ENCODE measurements at places on chromosomes 1 and 21.

DNA sequence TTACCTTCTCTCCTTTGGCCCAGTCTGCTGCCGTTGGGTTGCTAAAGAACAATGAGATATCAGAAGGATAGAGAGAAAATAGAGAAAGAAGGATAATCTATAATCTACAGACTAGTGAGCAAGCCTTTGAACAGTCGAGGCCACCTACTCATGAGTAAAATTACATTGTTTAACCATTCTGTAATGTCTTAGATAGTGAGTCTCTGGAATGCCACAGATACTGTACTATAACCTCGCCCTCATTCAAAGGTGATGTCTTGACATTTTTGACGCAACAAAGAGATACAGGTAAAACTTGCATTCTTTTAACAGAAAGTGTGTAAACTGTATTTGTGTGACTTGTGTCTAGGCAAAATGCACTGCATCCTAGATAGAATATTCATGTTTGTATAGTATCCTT is 77.9 kb downstream of the LAMC1 start:
- DNase-seq, result no peak

DNA sequence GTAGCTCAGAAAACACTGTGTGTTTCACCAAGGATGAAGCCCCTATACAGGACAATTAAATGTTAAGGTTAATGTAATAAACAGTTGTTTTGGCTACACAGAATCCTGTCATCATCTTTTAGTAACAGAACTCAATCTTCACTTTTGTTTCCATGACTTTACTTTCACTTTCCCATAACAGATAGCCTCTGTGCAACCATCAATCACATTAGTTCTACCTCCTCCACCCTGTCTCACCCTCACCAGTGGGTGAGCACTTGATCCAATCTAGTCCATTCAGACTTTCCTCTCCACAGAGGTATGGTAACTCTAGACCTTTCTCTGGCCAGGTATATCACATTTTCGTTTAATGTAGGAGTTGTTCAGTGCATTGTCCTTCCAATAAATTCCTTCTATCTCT is 1018.5 kb downstream of the ADGRL2 start:
- no peak for DNase-seq

GRCh38 chr1:209675565-209676154 is 448 bp downstream of the G0S2 start:
- no peak for DNase-seq

DNA sequence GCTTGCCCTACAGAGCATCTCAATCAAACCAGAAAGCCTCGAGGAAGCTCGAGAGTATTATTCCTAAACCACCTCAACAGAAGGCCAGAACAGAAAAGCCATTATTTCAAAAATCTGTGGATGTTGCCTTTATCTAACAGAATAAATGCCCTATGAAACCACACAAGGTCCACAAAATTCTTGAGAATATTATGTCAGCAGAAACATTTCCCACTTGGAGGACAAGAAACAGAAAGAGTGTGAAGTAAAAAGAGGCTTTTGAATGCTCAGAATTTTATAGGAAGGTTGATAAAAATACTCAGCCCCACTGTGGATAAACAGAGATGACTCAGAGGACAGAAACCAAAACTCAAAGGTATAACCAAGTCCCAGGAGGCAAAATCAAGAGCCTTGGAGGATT is 146.4 kb upstream of the LRRC7 start:
- no peak for DNase-seq

- DNase-seq, result no peak
Observed at GRCh38 chr1:116855191-116855619, 54.5 kb upstream of the PTGFRN start.

- DNase-seq, result no peak
Observed at GRCh38 chr1:208202333-208202995, 41.7 kb downstream of the PLXNA2 start.

GRCh38 chr1:201250326-201251011 is 32.8 kb upstream of the PKP1 start:
- no peak for DNase-seq

GRCh38 chr21:18499761-18500376 is 96.3 kb upstream of the TMPRSS15 start:
- DNase-seq, result no peak

GRCh38 chr1:224133741-224134299 is 19.9 kb downstream of the FBXO28 start:
- DNase-seq, result no peak

DNA sequence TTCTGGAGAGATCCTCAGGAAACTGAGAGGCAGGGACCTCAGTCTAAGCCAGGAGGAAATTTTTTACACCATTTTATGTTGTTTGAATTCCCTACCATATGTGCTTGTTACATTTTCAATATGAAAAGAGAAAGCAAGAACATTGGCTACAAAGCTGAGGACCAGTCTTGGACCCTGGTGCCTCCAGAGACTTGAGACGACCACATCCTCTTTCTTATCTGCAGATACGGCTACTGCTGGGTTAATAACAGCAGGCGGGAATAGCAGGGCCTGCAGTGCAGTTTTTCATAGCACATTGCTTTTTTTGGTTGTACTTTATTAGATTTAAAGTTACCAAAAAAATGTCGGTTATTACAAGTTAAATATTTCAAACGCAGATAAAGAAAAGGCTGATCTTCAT is 3.9 kb downstream of the KDM4A start:
- no peak for DNase-seq

- no peak for DNase-seq
Observed at GRCh38 chr1:11342621-11343032, 69.6 kb downstream of the UBIAD1 start.

DNA sequence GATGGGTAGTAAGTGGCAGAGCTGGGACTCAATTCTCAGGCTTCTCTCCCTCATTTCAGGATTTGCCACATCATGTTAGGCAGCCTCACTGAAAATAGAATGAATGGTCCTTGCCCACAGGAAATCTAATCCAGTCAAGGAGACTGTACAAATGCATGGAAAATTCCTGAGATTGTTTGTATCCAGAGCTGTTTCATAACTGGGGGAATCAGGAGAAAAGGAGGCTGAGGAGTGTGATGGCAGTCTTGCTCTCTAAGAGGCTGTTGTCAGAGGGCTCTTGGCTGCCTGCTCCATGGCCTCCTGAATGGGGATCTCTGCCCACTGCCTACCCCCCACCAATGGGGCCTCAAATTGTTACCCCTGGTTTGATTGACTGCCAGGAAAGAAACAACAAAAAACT is 141.9 kb upstream of the TNR start:
- no peak for DNase-seq

DNA sequence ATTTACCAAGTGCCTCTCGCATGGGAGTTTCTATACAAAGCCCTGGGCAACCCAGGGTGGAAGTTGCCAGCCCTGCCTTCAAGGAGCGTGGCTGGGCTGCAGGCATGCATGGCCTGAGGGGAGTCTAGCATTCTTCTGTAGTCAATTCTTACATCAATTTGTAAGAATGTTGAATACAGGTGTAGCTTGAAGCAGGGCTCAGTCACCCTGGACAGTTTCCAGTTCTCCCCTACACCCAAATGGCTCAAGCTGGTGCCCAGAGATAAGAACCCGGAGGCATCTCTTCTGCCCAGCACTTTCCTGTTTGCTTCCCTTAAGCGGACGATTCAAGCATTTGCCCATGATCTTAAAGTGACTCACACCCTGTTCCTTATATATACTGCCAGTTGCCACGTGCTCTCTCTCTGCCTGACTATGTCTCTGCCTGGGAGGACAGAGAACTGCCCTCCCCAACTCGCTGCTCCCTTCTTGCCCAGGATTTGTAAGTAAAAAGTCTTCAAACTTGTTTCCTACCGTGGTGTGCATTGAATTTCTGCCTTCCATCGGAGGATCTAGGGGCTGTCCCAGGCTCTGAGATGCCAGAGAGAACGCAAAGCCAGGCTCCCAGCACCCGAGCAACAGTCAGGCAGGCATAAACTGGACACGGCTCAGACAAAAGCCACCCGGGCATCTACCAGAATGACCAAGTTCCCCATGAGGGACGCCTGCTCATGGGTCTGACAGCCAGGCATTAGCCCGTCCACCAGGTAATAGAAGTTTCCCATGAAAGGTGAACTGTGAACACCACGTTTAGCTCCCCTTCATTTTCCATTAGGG is 50.9 kb upstream of the AJAP1 start:
- no peak for DNase-seq

DNA sequence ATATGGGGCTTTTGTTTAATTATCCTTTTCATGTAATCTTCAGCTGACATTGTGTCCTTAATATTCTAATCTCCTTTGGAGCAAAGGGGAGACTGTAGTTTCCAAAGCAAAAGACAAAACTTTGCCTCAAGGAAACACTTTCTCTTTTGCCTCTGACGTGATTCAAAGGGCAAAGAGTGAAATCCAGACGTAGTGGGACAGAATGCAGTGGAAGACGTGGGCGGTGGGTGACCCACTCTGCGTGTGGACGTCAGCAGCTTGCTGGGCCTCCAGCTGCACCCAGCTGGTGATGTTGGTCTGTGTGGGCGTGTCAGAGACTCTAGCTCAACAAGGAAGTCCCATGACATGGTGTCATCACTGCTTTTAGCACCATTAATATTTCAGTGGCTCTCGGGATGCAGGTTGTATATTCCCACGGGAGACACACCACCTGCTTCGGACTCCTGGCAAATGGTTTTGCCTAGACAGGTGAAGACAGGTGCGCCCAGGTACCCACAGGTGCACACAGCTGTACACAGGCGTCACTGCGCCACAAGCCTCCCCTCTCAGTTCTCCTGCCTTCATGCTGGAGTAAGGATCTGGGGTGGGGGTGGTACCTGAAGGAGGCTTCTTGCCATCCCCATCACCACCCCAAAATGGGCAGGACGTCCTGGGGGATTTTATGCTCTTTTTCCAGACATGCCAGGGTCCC is 292.1 kb upstream of the VAMP3 start:
- DNase-seq, result no peak

DNA sequence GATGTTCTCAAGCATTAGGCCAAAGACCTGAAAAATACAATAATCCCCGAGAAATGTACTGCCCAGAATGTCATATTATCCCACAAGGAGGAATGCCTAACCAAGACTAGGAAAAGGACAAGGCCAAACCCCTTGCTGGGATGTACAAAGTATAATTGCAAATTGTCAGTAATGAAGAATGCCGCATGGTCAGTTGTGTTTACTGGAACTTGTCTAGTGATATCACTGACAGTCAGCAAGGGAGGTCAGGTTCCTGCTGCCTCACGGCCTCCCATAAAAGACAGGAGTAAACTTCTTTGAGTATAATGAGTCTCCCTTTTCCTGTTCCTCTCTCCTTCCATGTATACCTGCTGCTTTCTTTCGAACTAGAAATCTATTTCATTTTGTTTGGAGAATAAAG is 222.8 kb downstream of the RHOU start:
- no peak for DNase-seq

GRCh38 chr1:42533101-42533863 is 70.2 kb downstream of the CCDC30 start:
- DNase-seq, result no peak

DNA sequence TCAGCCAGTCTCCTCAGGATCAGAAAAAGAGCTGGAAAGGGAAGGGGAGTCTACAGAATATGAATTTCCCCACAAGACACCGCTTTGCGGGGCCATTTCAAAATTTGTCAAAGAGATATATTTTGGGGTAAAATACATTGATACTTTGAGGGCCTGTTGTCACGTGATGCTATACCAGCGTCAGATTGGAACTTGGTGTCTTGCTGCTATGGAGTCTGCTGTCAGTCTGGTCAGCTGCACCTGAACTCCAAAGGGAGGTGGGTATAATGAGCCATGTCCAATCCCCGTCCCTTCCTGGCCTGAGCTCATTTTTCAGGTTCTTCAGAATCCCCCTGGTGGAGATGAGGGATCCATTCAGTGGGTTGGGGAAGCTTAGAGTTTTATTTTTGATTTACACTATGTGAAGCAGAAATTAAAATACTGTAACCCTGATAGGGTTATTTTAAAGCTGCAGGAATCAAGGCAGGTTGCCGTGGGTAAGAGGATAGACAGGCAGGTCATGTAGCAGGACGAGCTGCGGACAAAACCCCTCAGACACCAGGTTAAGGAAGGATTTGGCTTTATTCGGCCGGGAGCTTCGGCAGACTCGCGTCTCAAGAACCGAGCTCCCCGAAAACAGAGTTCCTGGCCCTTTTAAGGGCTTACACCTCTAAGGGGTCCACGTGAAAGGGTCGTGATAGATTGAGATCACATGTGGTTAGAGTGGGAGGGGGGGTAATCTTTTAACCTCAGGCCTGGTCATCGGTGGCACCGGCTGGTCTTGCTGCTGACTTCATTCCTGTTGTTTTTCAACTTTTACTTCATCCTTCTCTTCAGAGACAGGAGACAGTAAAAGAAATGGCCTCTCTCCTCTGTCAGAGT is 2.2 kb upstream of the POFUT2 start:
- no peak for DNase-seq

GRCh38 chr1:48068206-48068605 is 71.0 kb upstream of the TRABD2B start:
- no peak for DNase-seq

GRCh38 chr1:100883963-100884362 is 10.7 kb downstream of the EXTL2 start:
- DNase-seq, result no peak

GRCh38 chr1:110615548-110616130 is 9.5 kb upstream of the KCNA2 start:
- peak; percentile 70 for DNase-seq

GRCh38 chr1:220224033-220224432 is 48.2 kb downstream of the RAB3GAP2 start:
- no peak for DNase-seq

DNA sequence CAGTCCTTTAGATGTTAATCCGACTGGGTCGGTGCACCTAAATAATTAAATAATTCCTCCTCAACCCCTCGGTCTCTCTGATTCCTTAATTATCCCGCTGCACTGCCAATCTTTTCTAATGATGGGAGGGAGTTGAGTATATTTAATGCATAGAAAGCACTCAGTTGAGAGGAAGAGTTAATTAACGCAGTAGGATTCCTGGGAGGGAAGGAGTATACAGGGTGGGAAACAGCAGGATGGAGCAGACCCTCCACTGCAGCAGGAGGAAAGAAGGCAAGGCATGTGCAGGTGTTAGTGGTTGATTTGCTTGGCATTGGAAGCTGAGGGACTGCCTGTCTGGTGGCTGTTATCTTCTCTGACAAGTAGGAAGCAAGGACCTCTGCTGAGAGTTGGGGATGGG is 9.9 kb upstream of the REN start:
- DNase-seq, result no peak

- no peak for DNase-seq
Observed at GRCh38 chr21:31872452-31873274, at the start of gene HUNK. Gene HUNK, plus strand, starts transcription at chr21:31873020. Its CDS starts 655 bp downstream, at chr21:31873675.

- DNase-seq, result no peak
Observed at GRCh38 chr1:151478140-151478812, 19.0 kb upstream of the POGZ start.

GRCh38 chr1:162922201-162922600 is 61.2 kb upstream of the CCDC190 start:
- no peak for DNase-seq

Data from stimulated activated CD4-positive, alpha-beta T cell treated with anti-CD3 and anti-CD28 coated beads, Interleukin-1b, Interleukin-23, amount 100 ng/mL, for 48 hours (primary cell).